Hematopoietic multipotent progenitor cell treated with erythropoietin and hydrocortisone succinate and interleukin-3 and kit ligand, for 6 days (in vitro differentiated cells): ENCODE measurements at places on chromosomes 3 and 15.

GRCh38 chr3:119613201-119613600, 15.5 kb downstream of the PLA1A start:
- DNase-seq: no peak

DNA sequence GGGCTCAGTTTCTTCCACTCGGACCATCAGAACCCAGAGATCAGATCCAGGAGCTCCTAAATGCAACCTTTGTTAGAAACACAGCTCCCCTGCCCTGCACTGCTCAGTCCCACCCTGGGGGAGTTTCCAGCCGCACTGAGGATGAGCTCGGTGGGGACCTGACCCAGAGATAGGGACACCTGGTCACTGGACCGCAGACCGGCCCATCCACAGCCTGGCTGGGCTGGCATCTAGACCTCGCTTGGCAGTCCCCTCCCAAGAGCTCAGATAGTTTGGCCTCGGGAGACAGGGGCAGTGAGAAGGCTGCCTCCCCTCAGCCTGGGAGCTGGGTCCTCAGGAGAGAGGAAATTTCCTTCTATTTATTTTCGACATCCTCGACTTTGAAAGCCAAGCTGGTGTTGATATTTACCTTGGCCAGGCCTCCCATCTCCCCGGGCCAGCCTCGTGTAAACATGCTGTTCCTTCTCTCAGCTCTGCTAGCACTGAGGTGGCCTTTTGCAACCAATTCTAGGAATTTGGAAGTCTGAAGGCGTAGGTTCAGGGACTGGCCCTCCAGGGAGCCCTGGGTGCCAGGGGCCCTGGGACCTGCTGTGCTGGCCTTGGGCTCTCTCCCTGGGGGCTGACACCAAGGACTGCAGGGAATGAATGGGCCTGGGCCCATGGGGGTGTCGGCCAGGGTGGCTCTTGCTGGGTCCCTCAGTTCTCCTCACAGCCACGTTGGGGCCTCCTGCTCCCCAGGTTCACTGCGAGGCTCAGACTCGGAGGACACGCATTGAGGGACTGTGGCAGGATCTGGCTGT, 90.1 kb downstream of the VGLL4 start:
- no peak for DNase-seq

- DNase-seq: no peak
These were observed 214.4 kb downstream of the PCCB start for GRCh38 chr3:136464502-136464901.

GRCh38 chr15:96544162-96544756, 213.8 kb downstream of the NR2F2 start:
- DNase-seq: no peak

DNA sequence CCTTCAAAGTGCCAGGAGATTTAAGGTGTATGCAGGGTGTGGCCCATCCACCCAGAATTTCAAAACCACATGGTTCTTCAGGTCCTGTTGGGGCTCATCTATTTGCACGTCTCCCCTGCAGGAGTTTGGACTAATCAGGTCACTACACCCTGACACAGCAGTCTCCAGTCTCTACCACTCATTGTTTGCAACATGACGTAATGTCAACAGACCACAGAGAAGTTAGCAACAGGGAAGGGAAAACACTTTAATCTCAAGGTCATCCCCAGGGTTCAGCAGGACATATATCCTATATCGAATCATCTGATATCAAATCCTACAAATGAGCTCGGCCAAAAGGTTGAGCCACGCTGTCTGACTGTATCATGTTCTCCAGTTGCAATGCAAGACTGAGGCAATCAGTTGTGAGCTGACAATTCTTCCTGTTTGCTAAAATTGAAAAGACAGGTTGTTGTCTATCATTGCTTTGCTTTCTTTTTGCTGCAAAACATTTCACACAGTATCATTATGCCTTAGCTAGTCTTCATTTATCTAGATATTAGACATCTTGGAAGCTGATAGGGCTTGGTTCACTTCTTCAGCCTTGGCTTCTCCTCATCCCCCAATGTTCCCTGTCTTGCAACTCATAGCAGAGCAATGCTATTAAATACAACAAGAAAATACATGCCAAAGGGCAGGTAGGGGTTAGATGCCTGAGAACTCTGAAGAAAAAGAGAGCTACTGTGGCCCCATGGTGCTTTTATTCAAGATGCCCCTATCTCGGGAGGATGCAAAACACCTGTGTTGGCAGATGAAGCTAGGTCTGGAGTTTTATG, 13.4 kb upstream of the LEKR1 start:
- peak; percentile 64 for DNase-seq

- no peak for DNase-seq
These were observed 3.2 kb downstream of the HTR3E start for GRCh38 chr3:184099806-184100686.
